ENCODE measurements at places on chromosomes 16 and 17.

- no peak for DNase-seq
These were observed 25.1 kb downstream of the RFFL start for GRCh38 chr17:35038453-35038852.

DNA sequence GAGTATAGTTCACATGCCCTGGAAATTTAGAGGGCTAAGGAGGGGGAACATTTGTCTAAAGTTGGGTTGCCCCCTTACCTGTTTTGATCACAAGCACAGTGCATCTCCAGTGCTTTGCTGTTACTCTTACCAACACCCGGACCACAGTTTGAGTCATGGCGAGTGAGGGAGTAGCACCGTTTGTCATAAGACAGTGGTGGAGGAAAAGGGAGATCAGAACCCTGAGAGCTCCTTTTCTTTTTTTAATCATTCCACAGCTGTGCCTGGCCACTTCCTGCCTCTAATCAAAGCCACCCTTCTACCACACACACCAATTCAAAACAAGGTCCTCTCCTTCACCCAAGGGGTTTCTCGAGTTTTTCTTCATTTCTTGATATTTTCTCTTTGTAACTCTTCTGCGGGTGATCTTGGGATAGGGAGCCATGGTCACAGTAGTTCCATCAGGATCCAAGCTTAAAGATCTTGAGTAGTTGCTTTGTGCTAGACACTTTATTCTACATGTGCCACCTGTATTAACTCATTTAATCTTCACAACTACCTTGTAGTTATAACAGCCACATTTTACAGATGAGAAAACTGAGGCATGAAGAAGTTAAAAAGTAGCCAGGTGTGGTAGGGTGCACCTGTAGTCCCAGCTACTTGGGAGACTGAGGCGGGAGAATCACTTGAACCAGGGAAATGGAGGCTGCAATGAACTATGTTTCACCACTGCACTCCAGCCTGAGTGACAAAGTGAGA lies 5.0 kb upstream of the MYL4 start:
- no peak for DNase-seq

GRCh38 chr16:3190949-3191353 lies 2.9 kb downstream of the OR1F1 start:
- no peak for DNase-seq

DNA sequence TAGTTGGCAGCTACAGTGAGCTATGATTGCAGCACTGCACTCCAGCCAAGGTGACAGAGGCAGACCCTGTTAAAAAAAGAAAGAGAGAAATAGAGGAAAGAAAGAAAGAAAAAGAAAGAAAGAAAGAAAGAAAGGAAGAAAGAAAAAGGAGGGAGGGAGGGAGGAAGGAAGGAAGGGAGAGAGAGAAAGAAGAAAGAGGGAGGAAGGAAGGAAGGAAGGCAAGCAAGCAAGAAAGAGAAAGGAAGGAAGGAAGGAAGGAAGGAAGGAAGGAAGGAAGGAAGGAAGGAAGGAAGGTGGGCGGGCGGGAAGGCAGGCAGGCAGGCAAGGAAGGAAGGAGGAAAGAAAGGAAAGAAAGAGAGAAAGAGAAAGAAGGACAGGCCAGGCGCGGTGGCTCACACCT lies 1.0 kb upstream of the SCNN1G start:
- no peak for DNase-seq

DNA sequence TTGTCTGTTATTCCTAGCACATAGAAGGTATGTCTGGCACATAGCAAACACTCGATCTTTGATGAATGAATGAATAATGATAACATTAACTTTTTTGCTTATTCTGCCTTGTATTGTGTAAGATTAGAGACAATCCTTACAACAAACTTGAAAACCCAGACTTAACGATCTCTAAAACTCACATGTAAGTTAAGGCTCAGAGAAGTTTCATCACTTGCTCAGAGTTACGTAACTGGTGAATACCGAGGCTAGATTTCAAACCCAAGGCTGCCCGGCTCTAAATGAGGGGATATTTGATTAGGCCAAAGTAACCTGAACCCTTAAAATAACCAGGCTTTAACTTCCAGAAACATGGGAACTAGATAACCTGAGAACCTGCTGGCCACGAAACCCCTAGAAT lies 22.3 kb downstream of the CAPNS2 start:
- DNase-seq: no peak

GRCh38 chr17:72034000-72034399 lies 86.8 kb upstream of the SOX9 start:
- DNase-seq: no peak

DNA sequence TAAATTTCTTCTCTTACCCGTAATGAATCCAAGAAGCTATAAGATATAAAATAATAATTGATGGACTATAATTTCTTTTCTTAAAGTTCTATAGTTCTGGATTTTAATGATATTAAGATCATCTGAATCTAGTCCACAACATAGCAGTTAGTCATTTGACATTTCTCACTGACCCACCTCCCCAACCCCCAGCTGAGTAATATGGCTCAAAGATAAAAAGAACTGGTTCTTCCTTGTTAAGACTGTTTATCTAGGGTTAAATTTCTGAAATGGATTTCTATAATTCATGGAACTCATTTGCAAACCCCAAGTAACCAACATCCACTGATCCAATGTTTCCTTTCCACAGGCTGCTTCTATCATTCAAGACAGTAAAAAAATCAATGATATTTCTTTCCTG lies 133.9 kb upstream of the SOX9 start:
- DNase-seq: no peak

GRCh38 chr17:28563475-28563874 lies 7.8 kb downstream of the PIGS start:
- DNase-seq: peak; percentile 23

DNA sequence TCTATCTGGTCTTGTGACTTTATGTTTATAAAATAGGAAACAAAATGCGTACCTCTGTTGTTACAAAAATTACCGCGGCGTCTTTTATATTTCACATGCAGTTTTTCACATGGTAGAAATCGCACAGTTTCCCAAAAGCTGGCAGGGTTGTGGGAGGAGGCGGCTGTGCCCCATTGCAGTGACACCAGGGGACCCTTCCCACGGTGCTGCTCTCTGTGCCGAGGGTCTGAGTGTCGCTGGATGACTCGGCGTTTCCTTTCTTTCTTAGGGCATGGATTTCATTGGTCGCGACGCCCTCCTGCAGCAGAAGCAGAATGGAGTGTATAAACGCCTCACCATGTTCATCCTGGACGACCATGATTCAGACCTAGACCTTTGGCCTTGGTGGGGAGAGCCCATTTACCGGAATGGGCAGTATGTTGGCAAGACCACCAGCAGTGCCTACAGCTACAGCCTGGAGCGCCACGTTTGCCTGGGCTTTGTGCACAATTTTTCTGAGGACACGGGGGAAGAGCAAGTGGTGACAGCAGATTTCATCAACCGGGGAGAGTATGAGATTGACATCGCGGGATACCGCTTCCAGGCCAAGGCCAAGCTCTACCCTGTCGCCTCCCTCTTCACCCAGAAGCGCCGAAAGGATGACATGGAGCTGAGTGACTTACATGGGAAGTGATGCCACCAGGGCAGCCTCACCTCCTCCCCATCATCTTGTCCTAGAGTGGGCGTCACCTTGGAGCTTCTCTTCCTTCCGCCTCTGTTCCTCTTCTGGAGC lies 17.2 kb upstream of the CLEC18C start:
- no peak for DNase-seq

DNA sequence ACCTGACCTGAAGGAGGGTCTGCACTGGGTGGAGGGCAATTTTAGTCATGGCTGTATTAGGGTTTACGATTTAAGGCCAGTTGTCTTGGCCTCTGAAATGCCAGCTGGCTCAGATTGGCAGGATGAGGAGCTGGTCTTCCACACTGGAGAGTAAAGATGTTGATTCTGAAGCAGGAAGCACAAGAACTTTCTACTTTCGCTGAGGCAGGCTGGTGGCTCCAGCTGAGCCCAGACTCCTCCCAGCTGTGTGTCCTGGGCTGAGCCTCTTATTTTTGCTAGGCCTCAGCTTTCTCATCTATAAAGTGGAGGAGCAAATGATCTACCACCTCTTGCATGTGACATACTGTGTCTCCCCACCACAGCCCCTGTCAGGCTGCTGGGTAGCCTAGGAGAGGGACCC lies 74.4 kb downstream of the MRM1 start:
- DNase-seq: no peak

- no peak for DNase-seq
These were observed 51.8 kb upstream of the GPRC5B start for GRCh38 chr16:19936441-19936840.

DNA sequence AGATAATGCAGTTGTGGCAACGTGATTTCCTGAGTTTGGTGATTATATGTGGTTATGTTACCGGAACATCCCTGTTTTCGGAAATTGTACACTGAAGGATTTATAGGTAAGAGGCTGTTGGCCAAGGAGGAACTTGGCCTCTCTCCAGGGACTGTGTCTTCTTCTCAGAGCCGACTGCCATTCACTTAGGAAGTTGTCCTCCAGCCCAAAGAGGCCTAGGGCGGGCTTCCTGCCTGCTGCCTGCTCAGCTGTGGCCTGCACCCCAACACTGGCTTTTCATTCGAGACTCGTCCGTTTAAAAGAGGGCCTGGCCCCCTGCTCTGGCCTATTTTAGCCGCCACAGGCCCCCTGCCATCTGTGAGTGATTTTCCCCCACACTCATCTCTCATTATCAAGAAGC lies 64.3 kb downstream of the ZDHHC7 start:
- no peak for DNase-seq

- no peak for DNase-seq
These were observed 1.5 kb downstream of the TAOK2 start for GRCh38 chr16:29975134-29975538.

GRCh38 chr16:58513874-58514273 lies 1.4 kb upstream of the SETD6 start:
- no peak for DNase-seq

GRCh38 chr17:43846221-43846712 lies 709 bp upstream of the CD300LG start:
- DNase-seq: peak; percentile 3

DNA sequence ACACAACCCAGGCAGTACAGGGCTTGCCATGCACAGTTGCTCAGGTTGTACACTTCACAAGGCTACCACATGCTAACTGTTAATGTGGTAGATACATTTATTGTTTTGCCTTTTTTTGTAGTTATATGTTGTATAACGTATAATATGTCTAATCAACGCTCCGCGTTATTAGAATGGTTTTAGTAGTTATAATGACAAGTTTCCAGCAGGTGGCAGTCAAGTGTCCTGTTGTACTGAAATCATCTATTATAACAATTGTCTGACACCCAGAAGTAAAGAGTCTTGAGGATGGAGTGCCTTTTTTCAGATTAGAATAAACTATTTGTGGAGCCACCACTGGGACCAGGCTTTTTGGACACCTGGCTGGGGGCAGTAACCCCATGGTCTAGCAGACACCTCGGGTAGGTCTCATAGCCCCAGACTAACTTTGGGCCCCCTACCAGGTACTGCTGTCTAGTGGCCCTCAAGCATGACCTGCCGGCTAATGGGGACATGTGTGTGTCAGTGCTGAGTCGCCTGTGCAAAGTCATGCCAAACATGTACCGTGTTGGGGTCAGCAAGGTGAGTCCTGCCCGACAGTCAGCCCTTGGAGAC lies 32.8 kb downstream of the MYO15A start:
- no peak for DNase-seq

GRCh38 chr17:55391244-55391757 lies 30.3 kb downstream of the MMD start:
- no peak for DNase-seq

DNA sequence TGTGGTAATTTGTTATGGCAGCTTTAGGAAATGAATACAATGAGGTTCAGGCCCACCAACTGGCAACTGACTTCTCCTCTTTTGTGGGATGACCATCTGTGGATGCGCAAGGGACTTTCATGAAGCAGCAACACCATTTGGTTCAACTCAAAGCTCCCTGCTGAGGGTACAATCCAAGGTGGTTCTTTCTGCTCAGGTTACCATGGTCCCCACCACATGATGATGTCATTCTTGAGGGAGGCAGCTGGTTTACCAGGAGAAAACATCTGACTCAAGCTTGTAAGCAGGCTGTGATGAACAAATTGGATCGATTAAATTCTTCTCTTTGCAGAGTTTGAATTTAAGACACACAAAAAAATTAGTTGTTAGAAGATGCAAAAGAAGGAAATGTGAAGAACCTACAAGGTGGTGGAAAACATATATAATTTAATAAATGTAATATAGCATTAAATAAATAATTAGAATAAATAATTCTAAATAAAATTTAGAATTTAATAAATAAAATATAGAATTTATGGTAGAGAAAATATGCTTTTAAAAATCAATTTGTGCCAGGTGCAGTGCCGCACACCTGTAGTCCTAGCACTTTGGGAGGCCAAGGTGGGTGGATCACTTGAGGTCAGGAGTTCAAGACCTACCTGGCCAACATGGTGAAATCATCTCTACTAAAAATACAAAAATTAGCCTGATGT lies 67.6 kb upstream of the ANKFN1 start:
- no peak for DNase-seq

DNA sequence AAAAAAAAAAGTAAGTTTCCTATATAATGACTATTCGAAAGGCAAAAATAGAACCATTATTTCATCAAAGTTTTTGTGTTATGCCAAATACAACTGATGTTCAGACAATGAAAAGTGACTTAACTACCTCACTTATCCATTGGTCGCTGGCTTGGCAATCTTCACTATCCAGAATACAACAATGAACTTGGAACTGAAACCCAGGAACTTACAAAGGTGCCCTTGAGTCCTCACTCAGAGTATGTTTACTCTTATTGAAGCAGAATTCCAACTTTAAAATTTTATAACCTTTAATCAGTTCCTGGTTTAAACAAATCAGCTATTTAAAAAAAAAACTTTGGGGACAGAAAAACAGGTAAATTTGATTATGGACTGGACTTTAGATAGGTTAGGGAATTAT lies 34.1 kb downstream of the HELZ start:
- no peak for DNase-seq

- peak; percentile 92 for DNase-seq
These were observed 75.8 kb upstream of the ZNF469 start for GRCh38 chr16:88306860-88307545.

- DNase-seq: no peak
These were observed 89.0 kb upstream of the DNAH17 start for GRCh38 chr17:78665952-78666920.

DNA sequence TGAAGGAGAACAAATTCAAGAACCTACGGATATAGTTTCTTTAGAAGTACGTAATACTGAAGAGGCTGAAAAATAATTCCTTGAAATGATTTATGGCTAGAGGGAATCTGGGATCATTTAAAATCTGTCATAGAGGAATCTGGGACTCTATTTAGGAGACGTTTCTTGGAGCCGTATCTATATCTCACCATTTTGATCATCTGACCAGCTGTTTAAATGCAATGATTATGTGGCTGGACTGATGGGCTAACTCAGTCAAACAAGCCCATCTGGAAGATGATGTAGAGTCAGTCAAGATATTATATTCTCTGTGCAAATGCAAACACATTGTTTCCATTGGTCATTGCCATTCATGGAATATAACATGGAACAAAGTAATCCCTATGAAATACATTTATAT lies 467.7 kb upstream of the ZFHX3 start:
- no peak for DNase-seq

GRCh38 chr16:74321356-74321755 lies 24.7 kb downstream of the PSMD7 start:
- no peak for DNase-seq

- no peak for DNase-seq
These were observed 50.0 kb upstream of the AKAP1 start for GRCh38 chr17:57034807-57035754.
